Fibroblast of lung (primary cell): ENCODE measurements at places on chromosomes 12 and 14. TPM values are rescaled to one million over a fixed set of nuclear protein-coding genes. Genes with fewer than 3 reads are reported as not detected.

GRCh38 chr12:114866331-114866730 is 182.4 kb upstream of the TBX3 start:
- DNase-seq, result no peak
- H3K4me3 ChIP-seq, result no peak overlapping the region
- H3K36me3 ChIP-seq, result no peaks in the 10 kb centered on the region
- no peak overlapping the region for H3K27ac ChIP-seq
- H3K27me3 ChIP-seq, result no peaks in the 10 kb centered on the region

DNA sequence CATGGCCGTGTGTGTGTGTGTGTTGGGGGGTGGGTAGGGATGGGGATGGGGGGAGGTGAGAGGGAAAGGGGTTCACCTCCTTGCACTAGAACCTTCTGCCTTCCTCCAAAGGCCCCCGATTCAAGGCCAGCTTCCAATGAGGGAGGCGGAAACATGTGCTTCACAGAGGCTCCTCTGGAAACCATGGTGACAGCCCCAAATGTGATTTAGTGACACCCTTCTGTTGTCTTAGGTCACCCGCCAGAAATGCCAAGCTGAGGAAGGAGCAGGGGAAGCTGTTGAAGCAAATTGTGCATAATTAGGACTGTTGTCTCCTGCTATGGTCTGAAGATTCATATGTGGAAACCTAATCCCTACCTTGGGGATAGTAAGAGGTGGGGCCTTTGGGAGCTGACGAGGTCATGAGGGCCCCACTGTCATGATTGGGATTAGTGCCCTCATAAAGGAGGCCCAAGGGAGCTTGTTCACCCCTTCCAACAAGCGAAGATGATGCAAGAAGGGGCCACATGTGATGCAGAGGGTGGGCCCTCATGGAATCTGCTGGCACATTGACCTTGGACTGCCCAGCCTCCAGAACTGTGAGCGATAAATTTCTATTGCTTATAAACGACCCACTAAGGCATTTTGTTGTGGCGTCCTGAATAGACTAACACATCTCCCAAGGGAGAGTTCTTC is 95.2 kb downstream of the AACS start:
- H3K27me3 ChIP-seq, result no peaks in the 10 kb centered on the region
- H3K36me3 ChIP-seq, result no peaks in the 10 kb centered on the region

MYF6 gene
- 0.07 TPM in 1 of 2 replicates, not detected in the other for polyA plus RNA-seq

SLC6A15 gene
- 0.10 and 0.30 TPM in 2 replicates for polyA plus RNA-seq

RHOJ gene
- polyA plus RNA-seq, result 10.4 and 27.3 TPM in 2 replicates
